COLO829 (cell line): ENCODE measurements at places on chromosomes 16 and 17.

DNA sequence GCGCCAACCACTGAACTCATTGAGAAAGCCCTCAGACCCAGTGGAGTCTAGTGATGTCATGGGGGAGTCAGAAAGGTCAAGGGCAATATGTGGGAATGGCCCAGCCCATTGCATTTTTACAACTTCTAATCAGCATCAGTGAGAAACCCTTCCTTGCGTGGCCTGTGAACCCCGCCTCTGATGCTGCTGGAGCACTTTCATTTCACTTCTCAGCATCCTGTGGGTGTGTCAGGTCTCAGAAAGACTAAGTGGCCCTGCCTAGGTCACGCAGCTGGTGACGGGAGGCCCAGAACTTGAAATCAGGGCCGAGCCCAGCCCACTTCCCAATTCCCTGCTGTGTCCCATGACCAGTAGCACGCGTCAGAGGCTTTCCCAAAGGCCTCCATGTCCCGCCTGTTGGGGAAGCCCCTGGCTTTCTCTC, 6.1 kb downstream of the DNAI2 start:
- no peak for DNase-seq

DNA sequence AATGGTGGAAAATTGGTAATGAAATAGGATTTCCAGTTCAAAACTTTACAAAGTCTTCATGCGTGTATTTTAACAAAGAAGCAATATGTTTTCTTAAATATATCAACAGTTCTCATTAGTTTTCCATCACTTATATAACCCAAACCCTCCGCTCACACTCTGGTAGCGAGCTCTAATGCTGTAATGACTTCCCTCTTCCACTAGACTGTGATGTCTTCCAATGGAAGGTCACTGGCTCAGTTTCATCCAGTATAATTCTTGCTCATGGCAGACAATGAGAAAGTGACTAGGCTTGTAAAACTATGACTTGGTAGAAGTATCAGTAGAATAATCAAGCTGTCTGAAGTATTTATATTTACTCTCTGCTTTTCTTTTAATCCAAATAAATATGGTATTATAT, 32.8 kb downstream of the NETO2 start:
- no peak for DNase-seq

DNA sequence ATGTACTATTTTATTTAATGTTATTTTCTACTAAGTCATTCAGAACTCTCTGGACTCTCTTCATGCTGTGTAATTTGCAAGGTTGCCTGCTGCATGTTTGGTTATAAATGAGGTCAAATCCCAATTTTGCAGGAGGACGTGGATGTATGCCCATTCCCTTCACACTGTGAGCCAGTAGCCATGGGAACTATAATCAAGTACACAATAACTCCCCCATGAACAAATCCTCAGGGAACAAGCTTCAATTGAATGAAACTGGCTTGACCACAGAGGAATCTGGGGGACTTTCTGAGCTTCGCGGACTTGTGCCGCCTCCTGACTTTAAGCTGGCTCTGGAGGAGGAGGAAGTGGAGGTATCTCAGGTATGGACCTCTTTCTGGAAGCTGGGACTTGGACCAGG, 14.6 kb upstream of the KCTD13 start:
- DNase-seq: no peak

DNA sequence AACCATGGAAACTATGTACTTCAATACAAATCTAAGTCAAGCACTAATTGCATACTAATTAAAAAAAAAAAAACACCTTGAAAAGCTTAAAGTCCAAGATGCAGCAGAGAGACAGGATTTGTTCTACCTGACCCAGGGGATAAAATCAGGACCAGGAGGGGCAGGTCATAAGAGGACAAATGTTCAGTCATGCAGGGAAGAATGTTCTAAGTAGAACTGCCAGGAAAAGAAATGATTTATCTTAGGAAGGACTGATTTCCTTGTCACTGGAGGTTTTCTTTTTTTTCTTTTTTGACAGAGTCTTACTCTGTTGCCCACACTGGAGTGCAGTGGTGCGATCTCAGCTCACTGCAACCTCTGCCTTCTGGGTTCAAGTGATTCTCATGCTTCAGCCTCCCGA, 9.1 kb upstream of the GHDC start:
- no peak for DNase-seq

DNA sequence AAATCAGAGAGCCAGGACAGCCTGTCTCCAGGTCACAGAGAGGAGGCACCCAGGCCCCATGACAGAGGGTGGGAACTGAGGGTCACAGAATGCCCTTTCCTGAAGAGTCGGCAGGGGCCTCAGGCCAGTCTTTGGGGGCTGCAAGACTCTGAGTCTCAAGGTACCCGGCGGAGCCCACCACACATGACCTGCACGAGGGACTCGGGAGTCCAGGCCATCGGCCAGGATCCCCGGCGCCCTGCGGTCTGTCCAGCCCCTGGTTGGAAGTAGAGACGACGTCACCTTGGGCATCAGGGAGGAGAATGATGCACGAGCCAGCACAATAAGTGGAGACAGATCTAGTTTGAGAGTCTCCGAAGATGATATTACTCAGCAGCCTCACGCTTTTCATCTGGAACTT, 234.7 kb upstream of the SDK2 start:
- no peak for DNase-seq

DNA sequence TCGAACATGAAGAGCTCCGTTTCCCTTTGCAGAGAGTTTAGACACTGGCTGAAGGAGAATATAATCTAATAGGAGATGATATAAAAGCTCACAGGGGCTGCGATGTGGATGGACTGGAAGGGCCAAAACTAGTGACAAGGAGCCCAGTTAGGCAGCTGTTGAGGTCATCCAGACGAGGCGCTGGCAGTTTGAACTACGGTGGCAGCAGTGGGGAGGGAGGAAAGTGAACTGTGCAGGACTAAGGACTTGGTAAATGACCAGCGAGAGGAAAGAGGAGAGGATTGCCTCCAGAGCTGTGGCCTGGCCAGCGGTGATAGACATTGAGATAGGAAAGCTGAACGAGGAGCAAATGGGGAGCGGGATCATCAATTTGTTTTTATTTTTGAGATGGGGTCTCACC, 14.6 kb upstream of the YWHAE start:
- no peak for DNase-seq

- DNase-seq: no peak
Observed at GRCh38 chr17:50872710-50873424, 6.7 kb upstream of the TOB1 start.

GRCh38 chr17:13099089-13099735, 81.4 kb upstream of the ELAC2 start:
- no peak for DNase-seq

DNA sequence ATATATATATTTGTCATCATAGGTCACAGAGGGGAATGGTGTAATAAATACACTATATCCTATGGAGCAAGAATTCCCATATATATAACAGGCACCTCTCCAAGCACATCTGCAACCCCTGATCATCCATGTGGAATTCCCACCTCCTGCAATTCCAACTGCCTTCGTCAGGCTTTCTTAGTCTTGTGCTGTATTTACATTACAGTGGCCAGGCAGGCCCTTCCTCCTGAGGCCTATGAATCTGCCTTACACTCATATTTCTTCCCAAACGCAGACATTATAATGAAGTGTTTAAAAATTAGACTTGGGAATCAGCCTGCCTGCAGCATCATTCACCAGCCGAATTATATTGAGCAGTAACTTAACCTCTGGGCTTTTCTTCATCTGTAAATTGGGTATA, 19.3 kb upstream of the DNAH9 start:
- DNase-seq: no peak

DNA sequence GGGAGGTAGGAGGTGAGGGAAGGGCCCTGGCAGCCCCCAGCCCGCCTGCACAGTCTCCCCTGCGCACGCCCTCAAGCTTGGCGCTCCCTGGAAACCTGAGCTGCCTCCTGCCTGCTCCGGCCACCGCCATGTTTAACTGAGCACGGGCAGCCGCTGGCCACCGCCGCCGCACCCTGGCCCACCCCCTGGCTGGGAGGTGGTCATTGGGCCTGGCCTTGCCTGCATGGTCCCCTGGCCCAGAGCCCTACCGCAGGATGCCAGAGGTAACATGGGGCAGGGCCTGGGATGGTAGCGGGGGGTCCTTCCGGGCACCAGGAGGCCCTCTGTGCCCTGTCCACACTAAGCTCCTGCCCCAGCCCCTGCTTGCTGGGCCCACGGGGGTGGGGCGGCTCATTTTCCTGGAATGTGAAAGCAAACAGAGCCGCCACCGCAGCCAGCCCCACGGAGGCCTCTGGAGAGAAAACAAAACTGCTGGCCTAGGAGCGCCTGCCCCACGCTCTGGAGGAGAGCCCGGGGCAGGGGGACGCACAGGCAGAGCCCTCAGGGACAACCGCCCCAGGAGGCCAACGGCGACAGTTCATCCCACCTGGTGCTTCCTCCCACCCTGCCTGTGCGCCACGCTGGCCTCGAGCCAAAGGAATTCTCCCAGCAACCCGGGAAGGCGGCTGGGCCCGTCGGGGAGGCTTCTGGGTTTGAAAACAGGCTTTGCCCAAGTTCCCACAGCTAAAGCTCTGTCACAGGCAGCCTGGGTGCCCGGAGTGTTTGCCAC, 8.9 kb downstream of the NHERF2 start:
- DNase-seq: no peak

DNA sequence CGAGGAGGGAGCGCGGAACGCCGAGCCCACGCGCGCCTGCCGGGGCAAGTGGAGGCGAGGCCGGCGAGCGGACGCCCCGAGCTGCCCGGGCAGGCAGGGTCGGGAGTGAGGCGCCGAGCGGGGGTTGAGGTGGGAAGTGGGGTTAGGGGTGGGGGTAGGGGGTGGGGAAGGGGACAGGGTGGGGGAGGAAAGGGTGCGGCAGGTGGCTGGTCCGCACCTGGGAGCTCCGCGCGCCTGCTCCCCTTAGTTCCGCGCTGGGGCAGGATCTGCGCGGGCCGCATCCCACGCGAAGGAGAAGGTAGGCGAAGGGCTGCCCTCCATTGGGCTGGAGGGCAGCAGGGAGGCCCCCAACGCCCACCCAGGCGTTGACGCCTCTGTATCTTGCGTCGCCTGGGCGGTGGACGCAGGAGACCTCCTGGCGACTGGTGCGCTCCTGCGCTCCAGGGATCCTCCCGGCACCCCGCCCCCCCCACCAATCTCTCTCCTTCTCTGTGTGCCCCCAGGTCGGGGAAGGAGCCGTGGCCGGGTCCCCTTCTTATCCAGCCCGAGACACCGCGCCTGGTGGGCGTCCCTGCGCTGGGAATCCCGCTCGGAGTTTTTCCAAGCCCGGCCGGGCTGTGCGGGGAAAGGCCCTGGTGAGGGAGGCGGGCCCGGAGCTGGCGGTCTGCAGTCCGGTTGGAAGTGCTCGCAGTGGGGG, 51.3 kb upstream of the AMZ2 start:
- no peak for DNase-seq

GRCh38 chr16:66434619-66435430, 7.7 kb downstream of the BEAN1 start:
- DNase-seq: no peak

GRCh38 chr17:72126575-72127486, 6.0 kb downstream of the SOX9 start:
- no peak for DNase-seq
